ENCODE measurements at places on chromosomes 11 and 22. TPM values are rescaled to one million over a fixed set of nuclear protein-coding genes. Genes with fewer than 3 reads are reported as not detected.

The TSSK2 gene
- not detected for total RNA-seq

- no peak for DNase-seq
Observed at GRCh38 chr11:1271406-1271805, 38.0 kb downstream of the TOLLIP start.

DNA sequence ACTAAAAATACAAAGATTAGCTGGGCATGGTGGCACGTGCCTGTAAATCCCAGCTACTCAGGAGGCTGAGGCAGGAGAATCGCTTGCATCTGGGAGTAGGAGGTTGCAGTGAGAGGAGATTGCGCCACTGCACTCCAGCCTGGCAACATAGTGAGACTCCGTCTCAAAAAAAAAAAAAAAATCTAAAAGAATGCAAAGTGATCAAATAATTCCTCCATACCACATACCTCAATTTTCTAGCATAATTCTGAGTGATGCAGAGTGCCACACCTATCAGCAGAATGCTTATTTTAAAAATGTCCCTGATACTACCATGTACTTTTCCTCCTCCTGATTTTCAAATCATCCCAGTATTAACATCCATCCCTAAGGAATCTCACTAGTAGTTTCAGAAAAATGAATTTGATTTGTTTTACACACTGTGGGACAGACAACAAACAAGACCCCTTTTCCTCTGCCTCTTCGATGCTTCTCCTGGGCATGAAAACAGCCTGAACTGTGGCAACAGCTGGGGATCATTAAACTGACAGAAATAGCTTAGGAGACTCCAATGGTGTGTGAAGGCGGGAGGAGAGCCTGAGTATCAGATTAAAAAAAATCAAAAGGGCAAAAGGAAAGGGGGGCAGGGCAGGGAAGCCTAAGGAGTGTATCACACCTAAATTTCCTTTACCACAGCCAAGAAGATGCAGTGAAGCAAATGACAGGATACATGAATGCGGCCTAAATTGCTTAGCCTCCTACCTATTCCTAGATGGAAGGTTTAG lies 114.7 kb downstream of the SGSM3 start:
- no peak for DNase-seq

The PHLDA2 gene
- total RNA-seq: 6.4 TPM

The SPTBN2 gene
- 1.7 TPM for total RNA-seq

The SMTNL1 gene
- not detected for total RNA-seq

DNA sequence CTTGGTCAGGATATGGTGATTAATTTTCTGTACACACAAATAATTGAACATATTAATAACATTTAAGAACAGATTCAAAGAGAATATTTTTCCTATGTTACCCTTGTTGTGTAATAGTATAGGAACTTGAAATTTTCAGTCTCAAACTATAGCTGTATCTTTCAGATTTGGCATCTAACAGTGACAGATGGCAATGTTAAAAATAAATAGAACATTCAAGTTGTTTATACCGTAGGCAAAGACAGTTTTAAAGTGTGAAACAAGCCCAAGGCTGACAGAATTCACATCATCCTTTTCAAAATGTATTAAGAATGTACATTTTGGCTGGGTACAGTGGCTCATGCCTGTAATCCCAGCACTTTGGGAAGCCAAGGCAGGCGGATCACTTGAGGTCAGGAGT lies 92.6 kb upstream of the TP53AIP1 start:
- DNase-seq: no peak

DNA sequence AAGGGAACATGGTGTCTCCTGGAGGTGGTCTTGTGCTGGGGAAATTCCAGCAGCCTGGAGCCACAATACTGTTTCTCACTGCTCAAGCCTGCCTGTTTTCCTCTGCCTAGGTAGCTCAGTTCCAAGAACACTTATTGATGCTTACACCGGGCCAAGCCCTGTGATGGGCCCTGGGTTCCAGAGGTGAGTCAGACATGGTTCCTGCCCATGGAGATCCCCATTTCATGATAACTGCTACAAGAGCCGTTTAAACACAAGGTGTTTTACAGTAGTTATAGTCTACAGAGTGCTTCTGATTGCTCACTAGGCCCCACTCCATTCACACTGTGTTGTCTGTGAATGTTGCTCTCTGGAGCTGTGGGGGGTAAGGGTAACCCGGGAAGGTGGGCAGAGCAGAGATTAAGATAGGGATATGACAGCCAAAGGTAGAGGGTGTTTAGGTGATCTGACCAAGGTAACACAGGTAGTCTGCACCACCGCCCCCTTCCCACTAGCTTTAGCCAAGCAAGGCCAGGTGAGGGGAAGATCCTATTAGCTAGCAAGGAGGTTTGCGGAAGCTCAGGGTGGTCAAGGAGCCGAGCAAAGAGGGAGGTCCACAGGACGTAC lies 696 bp upstream of the MICAL2 start:
- DNase-seq: no peak

The ROM1 gene
- 15.6 TPM for total RNA-seq

GRCh38 chr11:1652771-1653540 lies 23.4 kb downstream of the KRTAP5-5 start:
- DNase-seq: peak; percentile 78

- DNase-seq: no peak
Observed at GRCh38 chr11:19168090-19168489, 33.7 kb downstream of the CSRP3 start.

GRCh38 chr22:41619979-41620588 lies 759 bp downstream of the DESI1 start:
- DNase-seq: peak; percentile 60

DNA sequence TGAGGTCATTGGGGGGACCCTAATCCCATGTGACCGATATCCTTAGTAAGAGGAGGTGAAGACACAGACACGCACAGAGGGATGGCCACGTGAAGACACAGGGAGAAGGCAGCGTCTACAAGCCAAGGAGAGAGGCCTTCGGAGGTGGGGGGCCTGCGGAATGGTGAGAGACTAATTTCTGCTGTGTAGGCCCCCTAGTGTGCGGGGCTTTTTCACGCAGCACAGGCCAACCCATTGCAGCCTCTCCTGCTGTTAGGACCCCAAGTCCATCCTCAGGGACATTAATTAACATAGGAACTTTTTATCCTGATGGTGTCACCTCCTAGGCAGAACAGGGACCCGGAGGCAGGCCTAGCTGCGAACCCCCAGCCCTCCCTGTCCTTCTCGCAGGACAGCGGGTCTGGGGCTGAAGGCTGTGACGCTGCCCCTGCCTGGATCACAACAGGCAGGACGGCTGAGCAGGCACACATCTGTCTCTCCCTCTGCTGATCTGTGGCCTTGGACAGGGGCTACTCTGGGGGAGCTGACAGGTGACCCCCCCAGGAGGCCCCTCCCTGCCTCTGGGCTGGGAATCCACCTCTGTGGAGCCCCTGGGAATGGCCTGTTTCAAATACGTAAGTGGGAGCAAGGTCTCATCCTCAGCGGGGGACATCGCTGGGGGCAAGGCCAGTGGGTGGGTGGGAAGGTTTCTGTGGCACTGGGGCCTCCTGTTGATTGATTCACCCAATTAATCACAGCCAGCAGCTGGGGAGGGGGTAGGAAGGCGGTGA lies 7.9 kb downstream of the ASCL2 start:
- DNase-seq: no peak

The NRXN2 gene
- total RNA-seq: 35.9 TPM

DNA sequence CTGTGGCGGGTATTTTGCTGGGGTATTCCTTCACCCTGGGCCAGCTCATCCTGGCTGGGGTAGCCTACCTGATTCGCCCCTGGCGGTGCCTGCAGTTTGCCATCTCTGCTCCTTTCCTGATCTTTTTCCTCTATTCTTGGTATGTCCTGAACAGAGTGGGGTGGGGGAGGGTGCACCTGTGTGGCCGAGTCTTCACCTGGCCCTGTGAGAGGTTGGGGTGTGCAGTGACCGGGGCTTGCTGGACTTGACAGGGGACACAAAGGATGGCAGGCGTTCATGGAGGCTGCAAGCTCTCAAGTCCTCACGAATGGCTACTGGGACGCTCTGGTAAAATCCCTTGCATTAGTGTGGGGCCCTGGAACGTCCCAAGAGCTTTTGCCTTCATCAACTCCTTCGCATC lies 39.3 kb downstream of the CAPN1 start:
- DNase-seq: no peak

- DNase-seq: no peak
Observed at GRCh38 chr22:35191412-35191811, 65.9 kb upstream of the HMGXB4 start.

The CST6 gene
- total RNA-seq: 6.6 TPM

GRCh38 chr11:100739666-100740065 lies 52.6 kb downstream of the ARHGAP42 start:
- no peak for DNase-seq

DNA sequence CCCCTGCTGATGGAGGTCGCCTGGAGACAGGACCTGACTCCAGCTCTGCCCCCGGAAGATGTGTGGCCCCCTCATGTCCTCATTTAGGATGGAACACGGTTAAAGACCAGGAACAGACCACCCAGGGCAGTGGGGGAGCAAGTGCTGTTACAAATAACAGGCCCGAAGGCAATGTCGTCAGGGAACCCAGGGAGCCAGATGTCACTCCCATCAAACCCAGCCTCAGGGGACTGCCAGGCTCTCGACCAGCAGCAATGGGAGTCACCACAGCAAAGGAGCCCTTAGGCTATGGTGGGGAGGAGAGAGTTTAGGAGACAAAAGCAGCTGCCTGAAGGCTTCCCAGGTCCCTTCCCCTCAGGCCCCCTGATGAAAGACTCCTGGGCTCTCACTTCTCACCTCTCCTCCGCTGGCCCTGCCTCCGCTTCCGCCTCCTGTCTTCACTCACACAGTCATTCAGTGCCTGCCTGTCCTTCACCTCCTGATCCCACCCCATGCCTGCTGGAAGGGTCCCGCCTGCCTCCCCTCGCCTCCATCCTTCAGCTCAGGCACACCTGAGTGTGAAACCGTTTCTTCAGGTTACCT lies 4.4 kb downstream of the RPS19BP1 start:
- DNase-seq: no peak

DNA sequence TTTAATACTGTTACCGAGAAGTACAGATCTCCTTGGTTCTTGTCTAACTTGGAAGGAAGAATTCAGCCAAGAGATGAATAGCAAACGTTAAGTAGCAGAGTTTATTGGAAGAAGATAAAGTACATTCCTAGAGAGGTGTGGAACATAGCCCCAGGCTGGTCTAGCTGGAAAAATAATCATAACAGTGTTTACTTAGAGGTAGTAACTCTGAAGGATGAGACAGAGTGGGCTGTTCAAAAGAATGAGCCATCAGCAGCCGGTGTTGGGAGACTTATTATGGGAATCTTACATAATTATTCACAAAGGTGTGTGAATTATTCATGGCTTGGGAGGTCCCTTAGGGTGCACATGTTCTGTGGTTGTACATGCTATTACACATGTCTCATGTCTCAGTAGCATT lies 276.5 kb downstream of the LUZP2 start:
- DNase-seq: no peak

GRCh38 chr11:16891165-16891564 lies 123.0 kb downstream of the PLEKHA7 start:
- no peak for DNase-seq

DNA sequence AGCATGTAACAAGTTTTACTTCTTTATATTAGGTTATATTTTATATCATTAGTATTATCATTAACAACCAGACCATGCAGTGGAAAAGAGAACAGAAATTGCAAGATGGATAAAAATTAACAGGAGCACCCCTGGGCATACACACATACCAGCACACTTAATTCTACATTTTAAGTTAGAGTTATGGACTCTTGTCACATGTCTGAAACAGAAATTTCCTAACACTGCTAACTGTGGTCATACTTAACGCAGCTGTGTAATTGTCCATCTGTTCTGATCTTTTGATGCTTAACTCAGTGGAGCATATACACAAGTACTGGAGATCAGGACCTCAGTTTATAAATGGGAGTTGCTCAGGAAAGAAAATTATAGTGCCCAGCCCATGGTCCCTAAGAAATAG lies 358 bp downstream of the OR52H1 start:
- no peak for DNase-seq

- peak; percentile 24 for DNase-seq
Observed at GRCh38 chr22:25358421-25359170, 139.2 kb downstream of the CRYBB2 start.

The UBASH3B gene
- 15.1 TPM for total RNA-seq

DNA sequence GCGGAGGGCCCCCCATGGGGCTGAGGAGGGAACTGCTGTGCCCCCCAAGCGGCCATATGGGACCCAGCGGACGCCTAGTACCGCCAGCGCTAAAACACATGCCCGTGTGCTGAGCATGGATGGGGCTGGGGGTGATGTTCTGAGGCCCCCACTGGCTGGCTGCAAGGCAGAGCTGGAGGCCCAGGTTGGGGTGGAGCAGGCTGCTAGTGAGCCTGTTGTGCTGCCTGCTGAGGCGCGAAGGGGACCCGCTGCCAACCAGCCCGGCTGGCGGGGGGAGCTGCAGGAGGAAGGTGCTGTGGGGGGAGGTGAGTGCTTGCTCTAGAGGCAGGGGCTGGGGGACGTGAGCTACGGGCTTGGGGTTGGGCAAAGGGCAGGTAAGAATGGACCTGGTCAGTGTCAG lies 3.2 kb downstream of the PCNX3 start:
- no peak for DNase-seq
